ENCODE measurements at places on chromosomes 2 and 18. TPM values are rescaled to one million over a fixed set of nuclear protein-coding genes. Genes with fewer than 3 reads are reported as not detected.

GALNT13 gene
- 30.1 TPM for total RNA-seq

GRCh38 chr18:59813942-59814341 lies 85.9 kb upstream of the PMAIP1 start:
- H3K36me3 ChIP-seq: no peaks in the 10 kb centered on the region
- no peaks in the 10 kb centered on the region for H3K4me1 ChIP-seq
- H3K27me3 ChIP-seq: no peaks in the 10 kb centered on the region

- H3K27ac ChIP-seq: no peak overlapping the region
- no peaks in the 10 kb centered on the region for H3K27me3 ChIP-seq
These were observed 4.5 kb upstream of the GAL3ST2 start for GRCh38 chr2:241772063-241772499.

DNA sequence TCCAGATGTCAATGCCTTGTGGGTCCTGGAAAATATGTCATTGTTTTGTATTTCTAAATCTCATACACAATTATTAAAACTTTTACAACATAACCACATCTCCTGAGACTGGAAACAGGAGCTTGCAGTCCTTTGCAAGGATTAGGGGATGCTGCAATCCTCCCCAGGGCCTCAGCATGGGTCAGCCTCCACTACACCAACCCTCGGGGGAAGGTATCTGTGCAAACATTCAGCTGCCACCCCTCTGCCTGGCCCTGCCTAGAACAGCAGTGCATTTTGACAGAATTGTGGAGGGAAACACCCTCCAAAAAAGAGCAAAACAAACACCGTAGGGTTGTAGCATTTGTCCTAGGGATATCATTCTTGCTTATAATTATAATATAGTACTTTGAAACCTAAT lies 4.2 kb upstream of the UPP2 start:
- no peak overlapping the region for H3K4me3 ChIP-seq
- H3K27me3 ChIP-seq: no peaks in the 10 kb centered on the region
- H3K4me1 ChIP-seq: no peaks in the 10 kb centered on the region
- DNase-seq: no peak
- H3K36me3 ChIP-seq: no peaks in the 10 kb centered on the region

GRCh38 chr18:7567474-7568425 lies 634 bp downstream of the PTPRM start:
- H3K4me3 ChIP-seq: peak overlapping the region; percentile 98
- peaks cover 34% of the 10 kb centered on the region for H3K4me1 ChIP-seq
- no peaks in the 10 kb centered on the region for H3K36me3 ChIP-seq
- DNase-seq: no peak
- no peaks in the 10 kb centered on the region for H3K27me3 ChIP-seq

Measured in thoracic aorta (tissue), 2 donors.